Panc1 (cell line): ENCODE measurements at places on chromosomes 5 and 9.
A peak's percentile ranks its signal among the peaks of the same experiment; 100 is the strongest.

- DNase-seq, result no peak
Observed at GRCh38 chr5:145316282-145316681, 518.9 kb downstream of the PRELID2 start.

GRCh38 chr9:117153021-117153420 is 261.8 kb downstream of the ASTN2 start:
- DNase-seq, result no peak

GRCh38 chr5:33282696-33283095 is 158.1 kb upstream of the TARS1 start:
- no peak for DNase-seq

DNA sequence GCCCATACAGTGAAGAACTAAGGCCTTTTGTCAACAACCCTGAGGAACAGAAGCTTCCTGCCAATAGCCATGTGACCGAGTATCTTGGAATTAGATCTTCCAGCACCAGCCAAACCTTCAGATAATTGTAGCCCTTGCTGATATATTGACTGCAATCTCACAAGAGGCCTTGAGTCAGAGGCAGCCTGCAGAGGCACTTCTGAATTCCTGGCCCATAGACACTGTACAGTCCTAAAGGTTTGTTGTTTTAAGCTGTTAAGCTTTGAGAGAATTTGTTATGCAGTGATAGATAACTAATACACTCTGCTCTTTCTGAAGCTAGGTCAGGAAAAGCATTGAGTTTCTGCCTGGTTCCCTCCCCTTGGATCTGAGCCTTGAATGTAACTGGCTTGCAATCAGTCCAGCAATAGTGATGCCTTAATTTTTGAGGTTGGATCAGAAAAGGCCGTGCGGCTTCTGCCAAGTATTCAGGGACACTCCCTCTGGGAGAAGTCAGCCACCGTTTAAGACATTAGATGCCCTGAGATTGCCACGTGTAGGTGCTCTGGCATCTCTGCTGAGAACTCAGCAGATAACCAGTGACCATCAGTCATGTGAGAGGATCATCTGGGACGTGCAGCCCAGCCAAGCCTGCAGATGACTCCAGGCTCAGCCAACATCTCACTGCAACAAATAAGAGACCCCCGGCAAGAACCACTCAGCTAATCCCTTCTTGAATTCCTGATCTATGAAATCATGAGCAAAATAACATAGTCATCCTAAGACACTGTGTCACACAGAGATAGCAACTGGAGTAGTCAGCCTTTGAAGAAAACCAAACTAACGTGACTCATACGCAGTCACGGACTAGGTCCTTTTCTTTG is 126.8 kb upstream of the STC2 start:
- DNase-seq, result peak; percentile 91

- DNase-seq, result no peak
Observed at GRCh38 chr5:131966551-131966950, 21.1 kb upstream of the MEIKIN start.

DNA sequence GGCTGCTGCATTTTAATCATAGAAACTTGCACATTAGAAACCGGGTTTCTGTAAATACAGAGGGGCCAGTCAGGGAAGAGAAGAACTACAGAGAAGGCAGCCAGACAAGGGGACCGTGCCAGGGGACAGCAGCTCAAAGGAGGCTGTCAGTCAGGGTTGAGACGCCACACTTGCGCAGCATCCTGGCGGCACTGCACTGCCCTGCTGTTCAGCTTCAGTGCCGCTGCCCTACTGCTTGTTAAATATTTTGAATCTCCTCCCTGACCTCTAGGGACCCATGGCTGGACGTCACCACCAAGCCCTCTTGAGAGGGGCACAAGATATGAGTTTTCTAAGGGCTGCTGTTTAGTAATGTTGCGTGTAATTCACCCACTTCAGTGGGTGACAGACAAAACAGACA is 43.6 kb upstream of the ZBTB43 start:
- DNase-seq, result no peak

DNA sequence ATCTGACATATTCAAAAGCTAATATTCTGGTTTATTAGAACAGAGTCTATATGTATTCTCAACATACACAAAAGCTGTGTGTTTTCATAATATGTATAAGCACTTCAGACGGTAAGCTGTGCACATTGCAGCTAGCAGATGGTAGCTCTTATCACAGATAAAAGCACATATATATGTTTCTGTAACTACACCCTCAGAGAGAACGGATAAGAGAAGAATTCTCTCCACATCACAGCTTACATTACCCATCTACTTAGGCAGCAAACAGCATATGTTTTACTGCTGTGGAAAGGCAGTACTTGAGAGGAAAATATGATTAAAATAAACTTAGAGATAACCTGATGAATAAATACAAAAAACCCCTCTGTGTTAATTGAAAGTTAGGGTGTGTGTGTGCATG is 450.9 kb upstream of the ZNF608 start:
- DNase-seq, result no peak

DNA sequence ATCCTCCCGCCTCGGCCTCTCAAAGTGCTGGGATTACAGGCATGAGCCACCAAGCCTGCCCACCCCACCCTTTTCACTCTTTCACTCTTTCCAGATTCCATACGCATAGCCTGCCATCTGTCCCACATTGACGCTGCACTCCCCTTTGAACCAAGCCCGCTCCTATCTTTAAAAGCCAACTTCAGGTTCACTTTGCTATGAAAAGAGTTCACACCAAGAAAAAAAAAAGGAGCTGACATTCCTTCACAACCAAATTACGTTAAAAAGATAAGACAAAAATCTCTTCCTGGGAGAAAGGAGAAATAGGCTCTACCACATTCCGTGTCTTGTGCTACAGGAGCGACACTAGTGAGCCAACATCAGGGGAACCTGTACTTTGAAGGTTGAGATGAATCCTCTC is 41.5 kb downstream of the DMRT1 start:
- no peak for DNase-seq

- DNase-seq, result no peak
Observed at GRCh38 chr5:133468596-133468995, 143.7 kb downstream of the FSTL4 start.

GRCh38 chr5:151183456-151184245 is 26.1 kb upstream of the ANXA6 start:
- no peak for DNase-seq

DNA sequence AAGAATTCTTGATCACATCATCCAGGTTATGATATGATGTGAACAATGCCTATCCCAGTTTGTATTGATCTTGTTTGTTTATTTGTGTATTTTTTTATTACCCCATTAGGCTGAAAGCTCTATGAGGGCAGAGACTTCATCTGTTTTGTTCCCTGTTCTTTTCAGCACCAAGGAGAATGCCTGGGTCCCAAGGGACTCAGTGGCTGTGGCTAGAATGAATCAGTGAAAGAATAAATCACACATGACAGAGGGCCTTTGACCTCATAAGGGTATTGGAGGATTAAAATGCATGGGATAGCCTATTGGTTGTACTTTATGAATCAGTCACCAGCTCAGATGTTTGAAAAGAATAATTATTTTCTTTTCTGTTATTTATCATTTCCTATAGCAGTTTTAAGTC is 292.2 kb downstream of the GAS1 start:
- DNase-seq, result no peak

- no peak for DNase-seq
Observed at GRCh38 chr5:68406767-68407241, 191.2 kb downstream of the PIK3R1 start.

DNA sequence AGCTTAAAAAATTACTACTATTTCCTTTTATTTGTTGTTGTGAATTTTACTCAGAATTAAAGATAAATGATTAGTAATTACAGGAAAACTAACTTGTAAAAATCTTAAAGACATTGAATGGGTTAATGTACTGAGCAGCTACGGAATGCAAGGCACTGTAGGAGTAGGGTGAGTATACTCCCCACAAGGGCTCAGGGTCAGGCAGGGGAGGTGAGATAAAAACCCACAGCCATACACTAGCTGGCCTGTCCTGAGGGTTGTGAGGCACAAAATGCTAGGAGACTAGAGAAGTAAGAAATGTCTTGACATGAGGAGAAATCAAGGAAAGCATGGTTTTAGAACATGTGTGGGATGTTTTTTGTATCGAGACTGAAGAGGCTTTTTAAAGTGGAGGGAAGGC is 13.4 kb downstream of the ZBED3 start:
- DNase-seq, result no peak

DNA sequence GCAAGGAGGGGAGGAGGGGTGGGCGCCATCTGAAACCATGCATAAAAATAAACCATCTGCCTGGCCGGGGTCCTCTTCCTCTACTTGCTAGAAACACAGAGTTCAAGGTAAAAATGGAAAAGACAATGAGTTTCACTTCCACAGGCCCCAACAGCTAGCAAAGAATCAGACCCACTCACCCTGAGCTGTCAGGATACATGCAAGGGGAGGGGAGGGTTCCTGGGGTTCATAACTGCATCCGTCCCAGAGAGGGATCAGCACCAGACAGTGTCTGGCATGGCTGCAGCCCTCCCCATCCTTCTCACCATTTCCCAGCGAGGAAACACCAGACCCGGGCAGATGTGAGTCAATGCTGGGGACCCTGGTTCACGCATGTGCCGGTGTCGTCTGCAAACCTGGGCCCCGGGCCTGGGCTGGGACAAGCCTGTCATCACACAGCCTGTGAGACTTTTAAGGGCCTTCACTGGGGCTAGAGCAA is 55.4 kb downstream of the SEMA4D start:
- no peak for DNase-seq

DNA sequence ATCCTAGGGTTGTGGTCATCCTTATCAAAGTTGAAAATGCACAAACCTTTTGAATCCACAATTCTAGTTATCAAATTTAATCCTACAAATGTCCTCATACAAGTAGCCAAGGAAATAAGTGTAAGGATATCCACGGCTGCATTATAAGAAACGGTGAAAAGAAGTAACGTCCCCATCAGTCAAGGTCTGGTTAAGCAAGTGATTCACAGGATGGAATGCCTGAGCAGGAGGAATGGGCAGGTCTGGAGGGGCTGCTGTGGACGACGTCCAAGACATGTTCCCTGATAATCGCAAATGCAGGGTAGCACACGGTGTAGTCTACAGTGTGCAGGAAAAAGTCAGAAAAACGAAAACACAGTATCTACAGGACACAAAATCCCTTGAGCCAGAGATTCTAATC is 118.6 kb downstream of the ADAMTS2 start:
- no peak for DNase-seq
